GM23338 (cell line): ENCODE measurements at places on chromosomes 2 and 18. TPM values are rescaled to one million over a fixed set of nuclear protein-coding genes. Genes with fewer than 3 reads are reported as not detected.

DNA sequence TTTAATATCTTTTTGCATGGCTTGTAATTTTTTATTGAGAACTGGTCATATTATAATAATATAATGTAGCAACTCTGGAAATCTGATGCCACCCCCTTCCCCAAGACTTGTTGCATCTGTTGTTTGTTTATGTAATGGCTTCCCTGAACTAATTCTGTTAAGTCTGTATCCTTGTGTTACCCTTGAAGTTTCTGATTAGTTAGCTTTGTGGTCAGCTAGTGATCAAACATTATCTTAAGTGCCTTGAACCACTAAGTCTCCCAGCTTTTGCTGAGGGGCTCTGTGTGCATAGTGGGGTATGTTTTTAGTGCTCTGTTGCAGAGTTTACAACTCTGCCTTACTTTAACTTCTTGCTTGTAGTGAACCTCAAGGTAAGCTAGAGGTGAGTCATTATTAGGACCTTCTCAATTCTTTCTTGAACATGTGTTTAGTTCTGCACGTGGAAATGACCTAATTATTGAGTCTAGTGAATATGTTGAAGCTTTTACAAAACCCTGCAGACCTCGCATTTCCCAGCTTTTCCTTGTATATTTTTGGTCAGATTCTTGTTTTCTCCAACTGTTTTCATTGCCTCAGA lies 24.8 kb downstream of the SMCHD1 start:
- no peak for DNase-seq

- no peak for DNase-seq
These were observed 234.5 kb downstream of the HDAC4 start for GRCh38 chr2:239166201-239166834.

DNA sequence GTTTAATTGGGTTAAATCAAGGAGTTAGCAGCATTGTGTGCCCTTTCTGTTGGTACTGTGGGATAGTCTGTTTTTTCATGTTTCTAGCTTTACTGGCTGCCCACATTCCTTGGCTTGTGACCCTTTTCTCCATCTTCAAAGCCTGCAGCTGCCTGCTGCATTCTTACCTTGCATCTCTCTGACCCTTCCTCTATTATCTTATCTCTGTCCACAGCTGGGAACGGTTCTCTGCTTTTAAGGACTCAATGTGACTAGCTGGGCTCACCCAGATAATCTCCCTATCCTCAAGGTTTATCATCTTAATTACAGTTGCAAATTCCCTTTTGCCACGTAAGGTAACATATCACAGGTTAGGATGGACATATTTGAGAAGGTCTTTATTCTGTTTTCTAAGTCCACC lies 199.7 kb downstream of the KCNS3 start:
- DNase-seq = no peak

DNA sequence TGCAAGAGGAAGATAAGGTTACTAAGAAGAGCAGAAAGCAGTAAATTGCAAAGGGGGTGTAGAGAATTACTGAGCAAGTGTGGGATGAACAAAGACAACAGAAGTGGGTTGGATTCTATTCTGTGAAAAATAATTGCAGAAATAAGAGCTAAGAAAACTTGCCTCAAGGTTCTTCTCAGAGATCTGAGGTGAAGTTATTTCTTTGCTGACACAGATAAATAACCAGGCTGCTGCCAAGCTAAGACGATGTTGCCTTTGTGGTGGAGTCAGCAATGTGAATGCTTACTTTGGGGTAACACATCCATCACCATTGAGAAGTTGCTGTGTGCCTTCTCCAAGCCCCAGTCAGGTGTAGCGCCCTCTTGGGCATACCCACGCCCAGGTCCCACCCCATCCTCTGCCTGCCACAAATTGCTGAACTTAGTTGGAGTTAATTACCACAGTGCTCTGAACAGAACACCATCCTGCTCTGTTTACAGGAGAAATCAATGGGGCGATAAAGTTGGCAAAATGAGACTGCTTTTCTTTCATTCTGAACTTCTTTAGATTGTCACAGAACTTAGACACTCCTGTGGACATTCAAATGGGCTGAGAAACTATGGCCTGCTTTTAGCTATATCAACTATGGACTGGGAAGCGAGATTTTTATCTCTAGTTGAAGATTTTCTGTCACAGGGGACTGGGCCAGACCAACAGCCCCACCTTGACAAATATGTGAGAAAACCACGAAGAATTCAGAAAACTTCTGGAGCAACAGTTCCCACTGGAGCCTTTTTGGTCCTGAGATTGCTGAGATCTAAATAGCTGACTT lies 283.6 kb downstream of the TMX3 start:
- no peak for DNase-seq

GRCh38 chr18:46761059-46761769 lies 4.4 kb upstream of the ST8SIA5 start:
- no peak for DNase-seq

DNA sequence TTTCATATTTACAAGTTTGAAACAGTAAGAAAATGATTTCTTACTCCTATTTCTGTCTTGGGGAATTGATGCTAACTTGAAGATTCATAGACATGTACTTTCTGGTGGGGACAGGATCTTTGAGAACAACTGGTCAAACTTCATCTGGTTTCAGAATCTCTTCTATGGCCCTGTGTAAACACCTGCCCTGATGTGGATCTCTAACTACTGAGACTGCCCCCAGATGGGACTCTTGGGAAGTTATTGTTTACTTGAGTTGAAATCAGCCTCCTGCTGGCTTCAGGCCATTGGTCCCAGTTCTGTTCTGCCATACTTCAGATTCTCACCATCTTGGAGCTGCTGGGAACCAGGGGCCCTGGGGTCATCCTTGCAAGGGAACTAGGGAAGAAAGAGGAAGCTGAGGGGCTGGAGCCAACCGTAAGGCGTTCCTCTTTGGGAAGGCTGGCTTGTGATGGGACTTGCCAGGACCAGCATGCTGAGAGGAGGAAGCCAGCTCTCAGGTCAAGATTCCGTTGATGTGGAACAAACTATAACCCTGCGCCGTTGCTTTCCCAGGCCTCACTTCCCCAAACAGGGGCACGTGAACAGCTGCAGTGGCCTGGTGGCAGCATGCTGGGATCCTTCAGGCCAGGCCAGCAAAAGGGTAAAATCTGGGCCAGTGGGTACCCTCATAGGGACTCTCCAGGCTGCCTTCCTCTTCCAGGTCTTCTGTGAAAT lies 135.5 kb upstream of the CXCR4 start:
- no peak for DNase-seq

GRCh38 chr18:5315838-5316237 lies 20.3 kb upstream of the ZBTB14 start:
- no peak for DNase-seq

DNA sequence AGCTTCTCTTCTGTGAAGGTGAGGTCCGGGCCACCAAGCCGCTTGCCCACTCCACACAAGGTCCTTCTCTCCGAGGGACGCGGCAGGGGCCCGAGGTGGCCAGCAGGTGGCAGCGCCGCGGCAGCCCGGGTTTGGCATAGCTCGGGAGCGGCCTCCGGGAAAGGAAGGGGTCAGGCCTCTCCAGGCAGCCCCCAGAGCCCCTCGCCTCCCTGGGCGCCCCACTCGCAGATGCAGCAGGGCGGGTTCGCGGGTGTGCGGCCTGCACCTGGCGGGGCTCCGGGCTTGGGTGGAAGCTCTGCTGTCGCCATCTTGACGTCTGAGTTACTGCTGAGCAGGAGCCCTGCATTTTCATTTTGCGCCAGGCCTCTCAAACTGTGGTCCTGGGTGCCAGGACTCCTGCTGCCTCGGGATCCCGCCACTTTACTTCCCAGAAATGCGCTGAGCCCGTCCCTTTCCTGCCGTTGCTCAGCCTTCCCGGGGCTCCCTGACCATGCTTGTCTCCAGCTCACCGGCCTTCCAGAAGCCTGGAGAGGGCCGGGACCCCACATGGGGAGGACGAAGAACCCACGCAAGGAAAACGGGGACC lies 18.6 kb upstream of the NCL start:
- DNase-seq = peak; percentile 89

- DNase-seq = no peak
These were observed 41.7 kb upstream of the LDLRAD4 start for GRCh38 chr18:13176847-13177246.

DNA sequence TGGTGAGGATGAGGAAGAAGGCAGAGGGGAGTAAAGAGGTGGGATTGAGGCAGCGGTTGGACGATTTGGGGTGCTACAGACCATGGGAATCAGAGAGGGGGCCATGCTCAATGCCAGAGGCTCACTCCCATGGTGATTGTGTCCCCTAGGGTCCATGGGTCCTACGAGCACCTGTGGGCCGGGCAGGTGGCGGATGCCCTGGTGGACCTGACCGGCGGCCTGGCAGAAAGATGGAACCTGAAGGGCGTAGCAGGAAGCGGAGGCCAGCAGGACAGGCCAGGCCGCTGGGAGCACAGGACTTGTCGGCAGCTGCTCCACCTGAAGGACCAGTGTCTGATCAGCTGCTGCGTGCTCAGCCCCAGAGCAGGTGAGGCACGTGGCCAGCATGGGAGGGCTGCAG lies 5.2 kb downstream of the CAPN10 start:
- DNase-seq = no peak

DNA sequence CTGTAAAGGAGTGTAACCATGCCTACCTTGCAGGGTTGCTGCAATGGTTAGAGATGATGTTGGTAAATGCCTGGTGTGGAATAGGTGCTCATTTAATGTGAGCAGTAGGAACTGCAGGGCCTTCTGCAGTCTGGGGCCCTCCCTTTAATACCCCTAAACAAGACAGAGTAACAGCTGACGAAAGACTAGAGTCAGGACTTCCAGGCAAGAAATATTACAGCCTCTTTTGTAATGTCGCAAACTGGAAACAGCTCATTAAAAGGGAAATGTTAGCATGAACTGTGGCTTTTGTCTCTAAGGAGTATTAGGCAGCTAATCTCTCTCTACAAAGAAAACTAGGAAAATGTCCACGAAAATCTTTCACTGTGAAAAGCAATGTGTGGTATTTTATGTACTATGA lies 26.0 kb downstream of the MARCO start:
- no peak for DNase-seq

GRCh38 chr18:76246590-76246989 lies 248.5 kb downstream of the ZNF516 start:
- DNase-seq = no peak

GRCh38 chr2:105794926-105795574 lies 50.3 kb downstream of the NCK2 start:
- DNase-seq = no peak

DNA sequence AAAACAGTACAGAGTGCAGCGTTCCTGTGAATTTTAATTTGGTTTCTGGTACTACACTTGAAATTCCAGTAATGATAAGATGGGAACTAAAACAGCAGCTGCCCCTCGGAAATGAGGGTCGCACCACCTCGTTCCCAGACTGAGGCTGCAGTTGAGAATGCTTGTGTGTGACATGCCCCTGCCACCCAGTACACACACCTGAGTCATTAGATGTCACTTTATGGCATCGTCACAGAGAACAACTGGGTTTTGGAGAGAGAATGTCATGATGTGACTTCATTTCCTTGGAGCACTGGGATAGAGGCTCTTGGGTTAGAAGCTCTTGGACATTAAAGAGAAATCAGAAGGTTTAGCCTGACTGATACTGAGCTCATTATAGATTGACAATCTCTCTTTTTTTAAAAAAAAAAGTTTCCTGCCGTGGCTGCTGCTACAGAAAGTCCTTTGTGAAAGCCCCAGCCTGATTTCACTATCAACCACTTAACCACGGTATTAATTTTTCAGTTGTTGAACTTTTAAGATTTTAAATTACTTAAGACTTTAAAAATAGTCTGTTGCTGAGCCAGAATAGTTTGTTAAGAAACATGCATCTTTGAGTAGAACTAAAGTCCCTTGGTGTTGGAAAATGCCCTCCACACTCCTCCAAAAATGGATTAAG lies 24.5 kb downstream of the BCL2L11 start:
- no peak for DNase-seq

DNA sequence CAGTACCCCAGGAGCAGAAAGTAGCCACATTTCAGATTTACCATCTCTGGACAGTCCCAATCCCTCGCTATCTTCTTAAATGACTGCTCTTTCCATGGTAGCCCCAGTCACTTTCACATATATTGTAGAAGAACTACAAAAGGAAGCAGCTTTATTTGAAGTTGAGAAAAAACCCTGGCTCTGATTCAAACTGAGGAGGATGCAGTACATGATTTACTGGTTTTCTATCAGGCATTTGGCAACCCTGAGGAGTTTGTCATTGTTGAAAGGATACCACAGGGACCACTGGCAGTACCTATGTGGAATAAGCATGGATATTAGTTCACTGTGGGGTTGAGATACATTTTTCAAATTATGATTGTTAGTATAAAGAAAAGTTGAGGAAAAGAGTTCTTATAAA lies 640.9 kb upstream of the SETBP1 start:
- no peak for DNase-seq

DNA sequence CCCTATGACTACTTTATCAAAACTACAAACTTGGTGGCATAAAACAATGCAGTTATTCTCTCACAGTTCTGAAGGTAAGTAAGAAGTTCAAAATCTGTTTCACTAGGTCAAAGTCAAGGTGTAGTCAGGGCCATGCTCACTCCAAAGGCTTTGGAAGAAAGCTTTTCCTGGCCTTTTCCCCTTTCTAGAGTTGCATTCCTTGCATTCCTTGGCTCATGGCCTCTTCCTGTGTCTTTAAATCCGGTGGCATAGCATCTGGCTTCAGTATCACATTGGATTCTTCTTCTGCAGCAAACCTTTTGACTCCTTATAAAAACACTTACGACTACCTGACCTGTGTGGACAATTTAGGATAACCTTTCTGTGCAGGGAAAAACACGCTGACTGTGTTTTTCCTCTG lies 543.5 kb upstream of the HNMT start:
- peak; percentile 64 for DNase-seq

The FAM237A gene
- not detected in 2 replicates for total RNA-seq

The FECH gene
- total RNA-seq = 23.5 and 35.5 TPM in 2 replicates

The LBX2 gene
- total RNA-seq = 0.24 TPM in 1 of 2 replicates, not detected in the other

The DNAH6 gene
- total RNA-seq = 0.16 and 0.31 TPM in 2 replicates

The SPDYA gene
- 0.12 and 0.42 TPM in 2 replicates for total RNA-seq

The EDAR gene
- total RNA-seq = not detected in 2 replicates

The GLB1L gene
- total RNA-seq = 5.4 and 5.6 TPM in 2 replicates

The SP5 gene
- total RNA-seq = 0.21 TPM in 1 of 2 replicates, not detected in the other

The MLPH gene
- 15.7 and 16.5 TPM in 2 replicates for total RNA-seq
